ENCODE measurements at places on chromosomes 3 and 15.

DNA sequence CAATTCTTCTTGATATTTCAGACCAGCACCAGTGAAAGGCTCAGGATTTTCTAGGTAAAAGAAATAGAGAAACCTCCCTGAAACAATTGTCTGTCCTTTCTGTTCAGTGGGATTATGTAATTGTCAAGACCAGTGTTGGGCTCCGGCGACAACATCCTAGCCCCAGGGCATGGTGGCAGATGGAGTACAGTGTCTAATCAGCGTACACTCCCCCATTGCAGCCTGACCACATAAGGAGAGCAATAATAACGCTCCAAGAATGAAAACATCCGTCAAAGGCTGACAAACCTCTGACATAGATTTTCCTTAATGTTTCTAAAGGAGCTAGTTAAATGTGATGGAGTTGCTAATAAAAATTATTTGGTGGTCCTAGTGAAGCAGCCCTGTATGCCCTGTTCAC lies 144.6 kb downstream of the EBLN2 start:
- no peak for DNase-seq

GRCh38 chr3:72523429-72524151 lies 324.7 kb downstream of the SHQ1 start:
- DNase-seq: no peak

DNA sequence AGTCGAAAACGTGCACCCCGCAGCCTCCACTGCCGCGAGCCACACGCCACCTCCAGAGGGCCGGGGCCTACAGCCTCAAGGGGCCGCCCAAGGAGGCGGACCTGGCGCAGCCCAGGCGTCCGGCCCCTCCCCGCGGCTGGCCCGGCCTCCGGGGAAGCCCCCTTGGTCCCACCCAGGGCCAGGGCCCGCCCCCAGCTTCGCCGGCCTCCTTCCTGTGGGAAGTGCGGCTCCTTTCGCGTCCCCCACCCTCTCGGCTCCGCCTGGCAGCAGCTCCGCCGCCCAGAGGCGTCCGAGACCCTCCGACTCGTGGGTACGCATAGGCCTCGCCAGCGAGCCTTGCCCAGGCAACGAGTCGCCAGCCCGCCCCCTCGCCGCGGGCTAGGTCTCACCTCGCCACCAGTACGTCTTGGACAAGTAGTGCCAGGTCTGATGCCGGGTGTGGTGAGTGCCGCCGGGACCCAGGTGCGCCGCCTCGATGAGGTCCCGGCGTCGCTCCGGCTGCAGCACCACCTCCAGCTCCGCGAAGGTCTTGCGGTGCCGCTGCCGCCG lies 642 bp downstream of the ZBTB11 start:
- peak; percentile 95 for DNase-seq

- no peak for DNase-seq
These were observed 297.1 kb downstream of the NSUN3 start for GRCh38 chr3:94359996-94360395.

DNA sequence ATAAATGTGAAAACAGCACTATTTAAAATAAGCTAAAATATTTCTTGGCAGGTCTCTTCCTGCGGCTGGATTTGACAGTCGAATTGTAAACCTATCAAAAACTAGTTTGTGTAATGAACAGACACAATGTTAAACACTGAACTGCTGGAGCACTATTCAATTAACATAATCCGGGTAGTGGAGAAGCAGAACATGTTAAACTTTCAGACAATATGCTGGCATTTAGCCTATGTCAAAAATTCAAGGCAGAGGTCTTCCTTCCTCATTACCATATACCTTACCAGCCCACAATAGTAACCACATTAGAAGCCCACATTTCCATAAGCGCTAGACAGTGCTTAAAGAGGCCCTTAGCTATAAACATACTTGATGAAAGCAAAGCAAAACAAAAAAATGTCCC lies 1042.9 kb downstream of the ROBO1 start:
- no peak for DNase-seq

DNA sequence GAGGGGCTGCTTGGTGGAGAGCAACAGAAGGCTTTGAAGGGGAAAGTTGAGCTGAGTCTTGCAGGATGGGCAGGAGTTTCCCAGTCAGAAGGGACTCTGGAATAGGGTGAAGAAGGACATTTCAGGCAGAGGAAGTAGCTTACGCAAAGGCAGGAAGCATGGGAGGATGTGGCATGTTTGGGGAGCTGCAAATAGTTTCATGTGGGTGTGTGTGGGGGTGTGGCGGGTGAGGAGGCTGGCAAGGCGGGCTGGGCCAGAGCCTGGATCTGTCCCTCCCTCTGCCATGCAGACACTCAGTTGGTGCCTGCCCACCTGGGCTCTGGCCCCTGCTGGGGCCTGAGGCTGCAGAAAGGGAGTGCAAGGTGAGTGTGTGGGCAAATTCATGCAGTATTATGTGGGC lies 10.4 kb downstream of the TEX264 start:
- peak; percentile 29 for DNase-seq

- no peak for DNase-seq
These were observed 48.4 kb downstream of the KY start for GRCh38 chr3:134602440-134602814.

DNA sequence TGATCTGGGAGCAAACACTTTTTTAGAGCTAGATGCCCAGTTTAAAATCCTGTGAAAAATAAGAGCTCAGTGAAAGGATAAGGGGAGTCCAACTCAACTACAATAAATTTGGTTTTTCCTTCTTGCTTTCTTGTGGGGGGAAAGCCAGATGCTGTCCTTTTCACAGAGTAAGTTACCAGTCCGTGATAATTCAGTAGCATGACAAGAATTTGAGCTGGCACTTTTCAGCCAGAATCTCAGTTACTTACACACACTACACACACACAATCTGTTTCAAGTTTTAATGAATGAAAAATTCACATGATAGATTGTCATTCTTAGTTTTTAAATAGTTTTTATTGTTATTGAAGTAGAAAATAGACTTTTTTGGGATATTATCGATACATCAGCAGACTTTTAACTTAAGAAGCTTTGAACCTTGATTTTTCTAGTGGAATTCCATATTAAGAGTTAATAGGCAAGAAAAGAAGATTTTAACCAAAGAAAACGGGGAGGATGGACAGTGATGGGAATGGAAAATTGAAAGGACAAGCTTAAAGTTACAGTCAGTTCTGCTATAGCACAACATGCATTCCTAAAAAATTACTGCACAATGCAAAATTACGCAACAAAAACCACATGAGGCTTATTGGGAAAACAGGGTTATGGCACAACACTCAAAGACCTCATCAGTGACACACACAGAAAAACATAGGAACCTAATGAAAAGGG lies 47.0 kb downstream of the PSMD6 start:
- no peak for DNase-seq

DNA sequence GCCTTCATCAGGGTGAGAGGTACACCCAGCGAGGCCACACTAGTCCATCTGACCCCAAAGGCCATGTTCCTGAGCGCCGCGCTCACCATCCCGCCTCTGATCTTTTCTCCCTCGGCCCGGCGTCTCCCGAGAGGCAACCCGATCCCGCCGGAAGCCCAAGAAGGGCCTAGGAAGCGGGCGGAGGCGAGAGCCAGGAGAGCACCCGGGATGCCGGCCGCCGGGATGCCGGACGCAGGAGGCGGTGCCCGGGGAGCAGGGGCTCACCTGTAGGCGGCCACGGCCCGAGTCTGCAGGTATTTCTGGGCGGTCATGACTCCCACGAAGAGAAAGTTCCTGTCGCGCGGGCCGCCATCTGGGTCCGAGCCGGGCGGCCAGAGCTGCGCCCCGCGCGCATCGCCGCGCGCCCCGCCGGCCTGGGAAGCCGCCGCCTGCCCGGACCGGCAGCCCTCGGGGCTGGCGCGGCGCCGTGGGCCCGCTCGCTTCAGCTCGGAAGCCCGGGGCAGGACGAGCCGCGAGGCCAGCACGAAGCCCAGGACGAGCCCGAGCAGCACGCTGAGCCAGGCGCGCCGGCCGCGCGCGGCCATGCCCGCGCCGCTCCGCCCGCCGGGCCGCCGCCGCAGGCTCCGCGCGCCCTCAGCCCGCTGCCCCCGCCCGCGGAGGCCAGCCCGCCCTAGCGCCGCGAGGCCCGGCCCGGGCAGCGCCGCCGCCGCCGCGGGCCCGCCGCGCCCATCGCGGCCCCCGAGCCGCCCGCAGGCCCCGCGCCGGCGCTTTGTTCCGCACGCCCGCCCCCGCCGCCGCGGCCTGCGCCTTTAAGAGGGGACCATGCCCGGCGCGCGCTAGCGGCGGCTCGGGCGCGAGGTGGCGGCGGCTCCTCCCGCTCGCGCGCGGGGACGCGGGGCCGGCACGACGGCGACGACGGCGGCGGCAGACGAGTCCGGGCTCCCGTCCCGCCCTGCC lies 697 bp downstream of the CHSY1 start:
- DNase-seq: peak; percentile 8

GRCh38 chr15:67082007-67082536 lies 16.7 kb downstream of the SMAD3 start:
- DNase-seq: no peak
